ENCODE measurements at places on chromosomes 5 and 9.

- no peak for DNase-seq
Observed at GRCh38 chr9:104779334-104779733, 15.4 kb downstream of the NIPSNAP3B start.

DNA sequence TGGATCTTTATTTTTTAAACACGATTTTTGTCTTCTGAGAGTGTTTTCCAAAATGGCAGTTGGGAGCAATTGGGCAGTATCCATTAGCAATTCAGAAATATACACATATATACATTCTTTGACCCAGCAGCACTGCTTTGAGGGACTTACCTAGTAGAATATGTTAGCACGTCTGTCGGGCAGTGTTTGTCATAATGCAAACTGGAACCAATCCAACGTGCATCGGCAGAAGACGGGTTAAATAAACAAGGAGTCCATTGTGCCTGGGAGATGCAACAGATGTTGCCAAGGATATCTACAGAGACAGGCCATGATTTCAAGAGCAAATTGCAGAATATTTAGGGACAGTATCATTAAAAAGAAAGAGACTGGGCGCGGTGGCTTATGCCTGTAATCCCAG, 107.0 kb downstream of the COL5A1 start:
- no peak for DNase-seq

DNA sequence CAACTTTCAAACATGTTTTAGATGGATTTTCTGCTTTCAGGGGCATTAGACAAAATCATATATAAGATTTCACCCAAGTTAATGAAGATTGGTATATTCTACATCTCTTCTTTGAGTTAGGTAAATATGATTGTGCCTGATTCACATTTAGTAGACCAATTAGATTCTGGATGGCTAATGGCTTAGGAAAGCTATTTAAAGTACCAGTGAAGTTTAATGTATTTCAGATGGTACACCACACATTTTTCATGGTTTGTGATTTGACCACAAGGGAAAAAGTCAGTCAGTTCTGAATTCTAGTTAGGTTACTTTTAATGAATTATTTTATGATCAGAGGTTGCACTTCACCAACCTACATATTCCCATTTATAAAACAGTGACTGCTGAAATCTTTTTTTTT, 409.7 kb downstream of the ADGRV1 start:
- DNase-seq, result no peak

DNA sequence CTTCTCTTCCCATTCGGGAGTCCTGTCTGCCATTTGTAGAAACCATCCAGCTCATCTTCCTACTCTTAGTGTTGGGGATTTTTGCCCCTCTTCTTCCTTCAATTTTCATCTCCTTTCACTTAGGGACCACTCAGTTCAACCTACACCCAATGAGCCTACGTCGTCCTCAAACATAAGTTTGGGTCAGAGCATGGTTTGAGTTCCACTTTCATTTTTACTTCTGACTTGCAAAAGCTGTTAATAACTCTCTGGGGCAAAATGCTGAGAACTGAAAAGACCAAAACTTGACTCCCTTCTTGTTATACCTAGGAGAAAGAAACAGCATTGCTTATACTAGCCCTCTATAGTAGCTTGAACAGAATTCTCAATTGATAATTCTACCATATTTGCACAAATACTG, 381.5 kb upstream of the MPDZ start:
- DNase-seq, result no peak

GRCh38 chr5:169595172-169595820, 11.7 kb downstream of the SPDL1 start:
- no peak for DNase-seq

GRCh38 chr5:10857338-10857733, 96.3 kb upstream of the DAP start:
- DNase-seq, result no peak

- DNase-seq, result peak; percentile 49
Observed at GRCh38 chr5:176812269-176813259, 2.2 kb downstream of the UNC5A start.

DNA sequence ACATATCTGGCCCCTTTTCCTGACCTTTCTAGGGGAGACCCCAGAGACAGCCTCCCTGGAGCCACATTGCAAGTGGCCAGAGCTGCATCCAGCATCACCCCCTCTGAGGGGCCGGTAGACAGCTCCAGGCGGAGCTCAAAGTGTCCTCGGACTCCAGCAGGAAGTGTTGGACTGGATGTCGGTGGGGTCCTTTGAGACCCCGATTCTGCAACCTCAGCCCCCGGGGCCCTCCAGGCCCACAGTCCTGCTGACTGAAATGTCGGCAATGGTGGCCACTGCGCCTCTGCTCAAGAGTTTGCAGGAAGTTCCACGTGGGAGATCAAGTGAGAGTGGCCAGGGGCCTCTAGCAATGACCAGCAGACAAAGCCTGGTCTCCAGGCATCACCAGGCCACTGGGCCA, 115.9 kb upstream of the FOXD4L5 start:
- no peak for DNase-seq

DNA sequence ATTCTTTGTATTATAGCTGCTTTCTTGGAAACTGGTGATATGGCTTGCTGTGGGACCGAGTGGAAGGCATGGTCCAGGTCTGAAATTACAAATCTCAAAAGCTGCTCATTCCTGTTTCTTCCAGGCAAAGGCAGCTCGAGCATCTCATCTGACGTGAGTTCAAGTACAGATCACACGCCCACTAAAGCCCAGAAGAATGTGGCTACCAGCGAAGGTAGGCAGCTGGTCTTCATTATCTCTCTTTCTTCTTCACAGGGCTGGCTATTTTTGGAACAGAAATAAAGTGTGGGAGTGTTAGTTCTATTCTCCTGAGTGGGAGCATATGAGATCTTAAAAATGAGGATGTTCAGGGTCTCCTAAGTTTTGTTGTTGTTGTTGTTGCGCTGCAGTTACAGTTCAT, 115.9 kb downstream of the FBXL7 start:
- DNase-seq, result no peak

GRCh38 chr9:133420392-133420827, 1.8 kb upstream of the ADAMTS13 start:
- peak; percentile 35 for DNase-seq

- DNase-seq, result no peak
Observed at GRCh38 chr9:137707361-137707760, 88.6 kb downstream of the EHMT1 start.

- DNase-seq, result no peak
Observed at GRCh38 chr5:101047181-101047580, 144.1 kb upstream of the ST8SIA4 start.

Data from stimulated activated CD8-positive, alpha-beta memory T cell treated with anti-CD3 and anti-CD28 coated beads, Interleukin-4, amount 100 ng/mL, for 48 hours (primary cell).